CD14-positive monocyte (primary cell): ENCODE measurements at places on chromosomes 2 and 18.

DNA sequence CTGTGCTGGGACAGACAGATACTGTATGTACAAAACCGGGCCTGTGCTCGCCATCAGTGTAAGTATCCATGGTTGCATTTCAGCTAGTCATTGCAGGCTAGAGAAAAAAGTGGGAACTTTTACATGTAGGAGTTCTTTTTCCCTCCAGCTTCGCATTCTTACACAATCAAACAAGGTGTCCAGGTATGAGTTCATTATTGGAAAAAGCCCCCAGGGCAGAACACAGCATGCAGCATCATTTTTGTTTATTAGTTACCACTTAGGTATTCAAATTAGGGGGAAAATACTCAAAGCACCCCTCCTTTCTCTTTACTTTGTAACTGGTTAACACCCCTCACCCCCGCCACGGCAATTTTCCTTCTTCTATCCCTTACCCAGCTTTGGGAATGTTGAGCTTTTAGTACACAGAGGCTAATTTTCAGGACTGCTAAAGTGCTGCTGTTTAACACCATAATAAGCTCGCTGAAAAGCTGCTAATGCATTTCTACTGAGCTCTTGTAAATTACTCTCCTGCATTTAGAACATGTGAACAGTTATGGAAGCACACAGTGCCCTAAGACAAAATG, 13.6 kb downstream of the UPP2 start:
- no peak for DNase-seq

DNA sequence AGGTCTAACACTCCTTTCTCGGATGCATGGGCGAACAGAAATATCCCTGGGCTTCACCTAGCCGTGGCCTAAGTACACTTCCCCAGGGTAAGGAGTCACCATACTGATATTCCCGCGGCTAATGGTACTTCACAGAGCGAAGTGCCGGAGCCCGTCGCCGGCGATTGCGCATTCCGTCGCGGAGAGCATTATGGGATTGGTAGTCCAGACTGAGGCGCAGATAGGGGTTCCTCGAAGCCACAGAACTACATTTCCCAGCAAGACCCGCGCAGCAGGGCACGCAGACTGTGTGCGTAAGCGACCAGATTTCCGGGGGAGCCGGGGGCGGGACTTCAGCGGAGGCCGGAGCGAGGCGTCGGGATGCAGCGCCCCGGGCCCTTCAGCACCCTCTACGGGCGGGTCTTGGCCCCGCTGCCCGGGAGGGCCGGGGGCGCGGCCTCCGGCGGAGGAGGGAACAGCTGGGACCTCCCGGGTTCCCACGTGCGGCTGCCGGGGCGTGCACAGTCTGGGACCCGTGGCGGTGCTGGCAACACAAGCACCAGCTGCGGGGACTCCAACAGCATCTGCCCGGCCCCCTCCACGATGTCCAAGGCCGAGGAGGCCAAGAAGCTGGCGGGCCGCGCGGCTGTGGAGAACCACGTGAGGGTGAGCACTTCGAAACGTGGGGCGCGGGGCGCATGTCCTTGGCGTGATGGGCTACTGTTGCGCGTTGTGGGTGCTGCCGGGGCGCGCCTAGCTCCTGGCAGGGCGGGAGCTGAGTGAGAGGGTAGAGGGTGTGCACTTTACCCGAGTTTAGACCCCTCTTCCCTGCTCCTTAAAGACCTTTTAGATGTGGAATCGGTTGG, at the start of gene RPIA:
TSS of gene RPIA (plus strand) at position 335 of the 845 bp plus-strand sequence. CDS start at position 361, 26 bp downstream.
- peak; percentile 98 for DNase-seq

- DNase-seq: no peak
Observed at GRCh38 chr18:34330308-34330707, 105.6 kb upstream of the NOL4 start.

GRCh38 chr18:3367491-3368091, 82.4 kb upstream of the TGIF1 start:
- DNase-seq: no peak

- DNase-seq: no peak
Observed at GRCh38 chr2:214560618-214561190, 149.8 kb downstream of the VWC2L start.

DNA sequence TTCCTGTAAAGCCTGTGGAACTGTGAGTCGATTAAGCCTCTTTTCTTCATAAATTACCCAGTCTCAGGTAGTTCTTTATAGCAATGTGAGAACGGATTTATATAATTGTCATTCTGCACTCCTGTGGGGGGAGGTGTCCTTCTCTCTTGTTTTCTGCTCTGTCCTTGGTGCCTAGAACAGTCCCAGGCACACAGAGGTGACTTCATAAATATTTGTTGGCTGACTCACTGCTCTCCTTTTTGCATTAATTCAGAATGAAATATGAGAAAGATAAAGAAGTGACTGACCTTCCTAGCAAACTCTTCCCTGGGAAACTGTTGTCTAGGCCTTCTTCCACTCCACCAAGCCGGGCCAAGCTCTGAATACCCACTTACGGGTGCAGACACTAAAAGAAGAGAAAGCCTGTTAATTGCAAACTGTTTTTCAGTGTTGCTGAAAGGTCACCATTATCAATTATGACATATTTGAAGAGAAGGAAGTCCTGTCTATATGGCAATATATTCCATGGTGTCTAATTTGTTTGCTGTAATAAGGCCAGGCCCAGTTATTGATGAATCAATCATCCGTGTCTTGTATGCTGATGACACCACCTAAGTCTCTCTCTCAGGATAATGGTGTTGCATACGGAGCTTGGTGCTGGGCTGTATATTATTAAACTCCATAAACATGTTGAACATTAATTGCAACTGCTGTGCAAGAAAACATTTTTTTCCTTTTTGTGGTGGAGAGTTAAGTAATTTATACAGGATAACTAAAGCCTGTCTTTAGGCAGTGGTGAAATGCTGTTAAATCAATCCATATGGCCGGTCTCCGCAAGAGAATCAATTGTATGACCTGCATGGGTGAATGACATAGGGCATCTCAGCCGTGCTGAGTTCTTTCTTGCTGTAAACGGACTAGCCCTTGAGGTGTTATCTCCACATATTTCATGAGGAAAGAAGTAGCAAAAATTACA, 567.5 kb downstream of the SLC4A3 start:
- no peak for DNase-seq

DNA sequence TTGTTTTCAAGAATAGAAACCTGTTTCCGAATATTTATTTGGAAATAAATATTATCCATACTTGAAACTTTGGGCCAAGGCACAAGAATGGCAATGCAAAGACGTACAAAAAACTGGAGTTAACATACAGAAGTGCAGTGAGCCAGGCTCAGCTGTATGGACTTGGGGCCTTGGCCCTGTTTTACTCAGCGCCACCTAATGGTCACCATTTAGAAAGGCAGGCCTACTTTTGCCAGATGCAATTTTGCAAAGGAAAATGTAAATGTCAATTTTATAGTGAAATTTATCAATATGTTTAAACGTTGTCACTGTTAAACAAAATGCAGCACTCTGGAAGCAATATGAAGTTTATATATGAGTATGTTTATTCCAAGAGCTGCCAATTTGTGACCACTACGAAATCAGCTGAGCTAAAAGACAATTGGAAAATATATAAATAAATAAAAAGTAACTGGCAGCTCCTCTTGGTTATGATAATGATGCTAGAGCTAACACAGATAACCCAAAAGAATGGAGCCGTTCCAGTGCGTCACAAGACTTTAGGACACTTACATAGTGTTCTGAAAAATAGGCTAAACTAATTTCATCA, 155.0 kb downstream of the ARHGAP15 start:
- DNase-seq: peak; percentile 31

DNA sequence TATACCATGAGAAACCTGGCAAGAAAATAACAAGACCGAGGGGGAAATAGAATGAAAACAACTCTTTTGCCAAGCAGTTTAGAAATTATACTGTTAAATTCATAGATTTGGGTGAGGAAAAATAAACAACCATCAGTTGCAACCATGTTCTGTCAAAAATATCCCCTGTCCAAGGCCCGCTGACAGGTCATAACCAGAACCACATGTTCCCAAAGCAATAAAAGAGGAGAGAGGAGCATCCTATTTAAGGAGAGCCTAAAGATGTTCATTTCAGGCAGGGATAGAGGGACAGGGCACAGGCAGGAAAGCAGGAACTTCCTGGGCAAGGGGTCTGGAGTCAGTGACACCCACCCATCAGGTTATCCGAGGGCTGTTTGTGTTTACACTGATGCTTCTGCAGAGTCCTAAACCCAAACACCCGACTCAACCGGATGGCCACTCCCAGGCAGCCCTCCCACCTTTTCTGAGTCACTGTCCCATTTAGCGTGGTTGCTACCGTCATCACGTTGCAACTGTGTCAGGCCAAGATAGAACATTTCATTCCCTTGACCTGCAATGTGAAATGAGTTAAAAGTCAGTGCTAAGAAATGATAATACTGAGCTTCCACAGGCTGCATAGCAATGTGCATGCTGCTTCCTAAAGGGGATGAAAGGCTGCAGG, 468.3 kb upstream of the RAB12 start:
- no peak for DNase-seq

- no peak for DNase-seq
Observed at GRCh38 chr2:22890132-22890531, 494.8 kb upstream of the KLHL29 start.

DNA sequence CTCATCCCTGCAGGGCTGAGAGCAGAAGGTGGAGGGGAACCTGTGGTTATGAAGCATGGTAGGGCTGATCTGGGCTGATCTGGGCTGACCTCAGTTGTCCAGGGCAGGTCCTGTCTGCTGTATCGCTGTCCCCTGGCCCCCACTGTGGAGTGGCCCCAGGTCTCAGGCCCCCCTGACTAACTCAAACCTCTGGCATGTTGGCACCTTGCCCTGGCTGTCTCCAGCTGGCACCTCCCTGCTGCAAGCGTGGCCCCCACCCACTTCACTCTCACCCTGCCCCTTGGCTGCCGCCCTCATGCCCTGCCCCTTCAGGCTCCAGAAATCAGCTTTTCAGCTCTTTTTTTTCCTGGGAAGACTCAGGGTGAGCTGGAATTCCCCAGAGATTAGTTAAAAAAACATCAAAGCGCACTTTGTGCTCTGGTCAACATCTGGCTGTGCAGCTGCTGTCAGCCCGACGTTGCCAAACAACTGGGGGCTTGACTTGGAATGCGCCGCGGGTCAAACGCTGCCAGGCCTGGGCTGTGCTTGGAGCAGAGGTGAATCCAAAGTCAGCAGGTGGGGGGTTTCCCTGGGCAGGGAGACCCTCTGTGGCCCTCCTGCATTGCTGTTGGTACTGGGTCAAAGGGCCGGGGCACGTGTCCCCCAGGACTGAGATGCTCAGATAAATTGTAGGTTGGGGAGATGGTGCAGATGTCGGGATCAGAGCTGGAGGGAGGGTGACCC, 173.8 kb upstream of the HDAC4 start:
- no peak for DNase-seq

- peak; percentile 51 for DNase-seq
Observed at GRCh38 chr18:11981543-11982366, 448 bp downstream of the IMPA2 start.

DNA sequence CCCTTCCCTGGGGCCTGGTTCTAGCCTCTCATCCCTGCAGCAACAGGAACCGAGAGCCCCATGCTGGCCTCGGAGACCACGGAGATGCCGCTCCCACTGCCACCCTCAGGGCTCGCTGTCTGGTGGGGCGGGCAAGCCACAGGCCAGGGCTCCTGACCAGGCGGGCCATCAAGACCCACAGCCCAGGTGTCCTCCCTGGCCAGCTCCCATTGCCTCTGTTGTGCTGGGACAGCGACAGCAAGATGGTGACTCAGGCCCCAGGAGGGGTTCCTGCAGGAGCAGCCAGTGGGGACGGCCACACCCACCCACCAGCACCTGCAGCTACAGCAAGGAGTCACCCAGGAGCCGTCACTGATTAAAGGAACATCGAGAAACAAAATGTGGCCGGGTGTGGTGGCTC, 7.4 kb downstream of the KLHL30 start:
- no peak for DNase-seq

DNA sequence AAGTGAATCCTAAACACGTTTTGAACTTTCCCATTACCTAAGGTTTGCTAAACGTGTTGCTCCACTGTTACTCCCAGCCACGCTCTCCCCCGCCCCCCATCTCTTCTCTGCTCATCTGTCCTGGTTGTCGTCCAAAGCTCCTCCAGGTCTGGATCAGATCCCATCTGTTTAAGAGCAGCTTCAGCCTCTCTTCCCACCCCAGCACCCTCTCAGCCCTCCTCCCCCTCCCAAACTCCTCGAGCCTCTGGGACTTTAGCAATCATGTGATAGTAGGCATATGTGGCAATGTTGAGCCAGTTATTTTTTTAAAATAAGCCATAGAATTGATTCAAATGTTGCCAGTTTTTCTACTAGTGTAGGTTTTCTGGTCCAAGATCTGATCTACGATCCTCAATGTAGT, 20.0 kb upstream of the LPIN1 start:
- DNase-seq: no peak

GRCh38 chr2:177053038-177053437, 159.6 kb upstream of the HNRNPA3 start:
- no peak for DNase-seq

DNA sequence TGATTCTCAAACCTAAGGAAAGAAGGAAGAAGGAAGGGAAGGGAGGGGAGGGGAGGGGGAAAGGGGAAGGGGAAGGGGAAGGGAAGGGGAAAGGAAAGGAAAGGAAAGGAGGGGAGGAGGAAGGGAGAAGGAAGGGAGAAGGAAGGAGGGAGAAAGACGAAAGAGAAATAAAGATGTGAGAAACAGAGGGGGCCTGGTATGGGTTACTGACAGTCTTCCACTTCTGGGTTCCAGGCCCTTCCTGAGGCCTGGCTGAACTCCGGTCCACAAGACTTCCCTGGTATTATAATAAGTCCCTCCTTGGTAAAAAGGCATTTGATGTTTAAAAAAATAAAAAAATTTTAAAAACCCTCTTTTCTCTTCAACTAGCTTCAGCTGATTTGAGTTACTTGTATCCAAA, 17.4 kb downstream of the SLC4A5 start:
- no peak for DNase-seq

- DNase-seq: no peak
Observed at GRCh38 chr2:150282357-150282756, 205.1 kb downstream of the RND3 start.

DNA sequence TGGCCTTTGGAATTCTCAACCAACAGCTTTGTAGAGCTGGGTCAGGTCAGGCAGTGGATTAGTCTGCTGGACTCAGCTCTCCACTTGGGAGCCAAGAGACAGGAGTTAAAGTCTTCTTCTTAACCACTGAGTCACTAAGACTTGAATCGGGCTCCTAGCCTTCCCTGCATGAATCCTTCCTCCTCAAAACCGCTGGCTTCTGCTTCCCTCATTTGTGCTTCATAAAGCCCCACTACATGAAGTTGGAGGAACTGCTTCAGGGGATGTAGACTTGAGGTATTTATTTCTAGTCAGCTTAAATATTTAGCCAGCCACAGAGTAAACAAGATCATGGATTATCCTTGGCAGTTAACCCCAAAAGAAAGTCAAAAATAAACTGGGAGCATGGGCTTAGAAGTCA, 536.3 kb upstream of the TNP1 start:
- DNase-seq: no peak

GRCh38 chr2:176129813-176130146, 275 bp downstream of the HOXD8 start:
- no peak for DNase-seq

- DNase-seq: no peak
Observed at GRCh38 chr2:103025056-103025455, 263.2 kb downstream of the TMEM182 start.
